GM23248 (cell line): ENCODE measurements at places on chromosomes 3 and 15.

GRCh38 chr3:131972550-131972949 is 62.3 kb downstream of the CPNE4 start:
- no peaks in the 10 kb centered on the region for H3K36me3 ChIP-seq
- H3K27me3 ChIP-seq = no peaks in the 10 kb centered on the region
- no peak overlapping the region for H3K4me3 ChIP-seq
- peak; percentile 4 for DNase-seq
- no peaks in the 10 kb centered on the region for H3K4me1 ChIP-seq

DNA sequence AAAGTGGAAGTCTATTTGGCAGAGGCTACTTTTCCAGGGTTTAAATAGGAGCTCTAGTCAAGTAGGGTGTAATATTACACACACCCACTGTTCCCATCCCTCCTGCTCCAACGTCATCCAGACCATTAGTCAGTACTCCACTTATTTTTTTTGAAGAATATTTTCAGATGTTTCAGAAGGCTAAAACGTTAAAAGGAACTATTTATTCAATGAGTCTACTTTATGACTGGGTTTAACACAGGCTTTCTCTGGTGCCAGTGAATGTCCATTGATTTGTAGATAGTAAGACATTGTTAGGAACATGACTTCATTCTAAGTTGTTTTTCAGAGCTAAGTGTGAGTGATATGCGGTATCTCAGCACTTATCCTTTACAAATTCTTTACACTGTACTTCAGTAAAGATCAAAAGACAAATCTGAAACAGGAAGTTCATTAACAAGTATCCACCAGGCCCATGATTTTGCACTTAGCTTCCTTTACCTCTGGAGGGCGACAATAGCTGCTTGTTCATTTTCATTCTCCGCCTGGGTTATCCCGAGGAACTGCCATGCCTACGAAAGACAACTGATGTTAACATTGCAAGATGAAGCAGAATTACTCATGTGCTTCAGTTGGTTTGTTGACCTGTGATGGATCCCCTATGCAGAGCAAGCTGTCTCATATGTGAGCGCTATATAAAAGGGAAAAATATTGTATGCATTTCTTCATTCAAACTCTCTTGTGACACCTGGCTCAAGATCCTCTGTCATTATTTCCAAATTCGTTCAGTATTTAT is 158.7 kb downstream of the USP13 start:
- peak; percentile 90 for DNase-seq
- peaks cover 17% of the 10 kb centered on the region; the same call in 1 of the 2 replicates for H3K4me1 ChIP-seq
- H3K27me3 ChIP-seq = no peaks in the 10 kb centered on the region

DNA sequence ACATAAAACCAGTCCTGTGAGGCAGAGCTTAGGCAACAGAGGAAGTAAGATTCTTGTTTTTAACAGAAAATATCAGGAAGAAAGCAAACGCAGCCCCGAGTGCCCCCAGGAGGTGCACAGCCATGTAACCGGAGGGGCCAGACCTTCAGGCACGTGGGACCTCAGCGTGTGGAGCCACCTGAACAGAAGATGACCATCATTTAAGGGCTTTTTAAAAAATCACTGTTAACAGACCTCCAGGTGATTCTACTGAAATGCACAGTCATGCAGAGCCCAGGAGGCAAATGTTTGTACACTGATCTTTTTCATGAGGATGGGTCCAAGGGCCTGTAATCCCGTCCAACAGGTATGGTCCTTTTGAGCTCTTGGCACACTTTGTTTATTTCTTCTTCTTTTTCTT is 38.8 kb downstream of the SPG21 start:
- DNase-seq = no peak
- no peaks in the 10 kb centered on the region for H3K27me3 ChIP-seq
- no peak overlapping the region for H3K4me3 ChIP-seq

- no peak overlapping the region for H3K27ac ChIP-seq
- DNase-seq = no peak
- no peaks in the 10 kb centered on the region for H3K27me3 ChIP-seq
Observed at GRCh38 chr15:65041787-65042186, 3.4 kb upstream of the SLC51B start.

GRCh38 chr15:49188933-49189332 is 18.9 kb downstream of the GALK2 start:
- no peak overlapping the region for H3K27ac ChIP-seq
- H3K27me3 ChIP-seq = no peaks in the 10 kb centered on the region
- H3K36me3 ChIP-seq = no peaks in the 10 kb centered on the region

GRCh38 chr3:98564282-98565005 is 29.0 kb downstream of the CPOX start:
- no peak overlapping the region for H3K4me3 ChIP-seq
- H3K27me3 ChIP-seq = no peaks in the 10 kb centered on the region

DNA sequence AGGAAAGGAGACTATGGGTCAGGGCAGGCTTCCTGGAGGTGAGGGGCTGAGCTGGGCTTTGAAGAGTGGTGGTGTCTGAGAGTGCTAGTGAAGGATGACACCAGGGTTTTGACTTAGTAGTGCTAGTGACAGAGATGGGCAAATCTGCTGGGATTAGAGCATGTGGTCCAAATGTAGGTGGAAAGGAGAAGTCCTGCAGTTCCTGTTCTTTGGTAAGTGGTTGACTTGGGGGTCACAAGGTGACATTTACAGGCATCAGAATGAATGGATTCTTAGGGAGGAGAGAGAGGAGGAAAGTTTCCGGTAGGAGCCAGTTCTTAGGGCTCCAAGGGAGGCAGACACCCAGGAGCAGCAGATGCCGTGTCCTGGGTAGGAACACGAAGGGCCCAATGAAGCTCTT is 796 bp upstream of the DOCK3 start:
- H3K4me3 ChIP-seq = no peak overlapping the region
- no peak overlapping the region for H3K27ac ChIP-seq
- peaks cover 41% of the 10 kb centered on the region for H3K27me3 ChIP-seq
- peaks cover 16% of the 10 kb centered on the region for H3K4me1 ChIP-seq
- no peak for DNase-seq

- no peak for DNase-seq
- no peaks in the 10 kb centered on the region for H3K27me3 ChIP-seq
- no peak overlapping the region for H3K27ac ChIP-seq
- no peaks in the 10 kb centered on the region for H3K36me3 ChIP-seq
- H3K4me3 ChIP-seq = no peak overlapping the region
- H3K4me1 ChIP-seq = peaks cover 29% of the 10 kb centered on the region
Observed at GRCh38 chr3:188707381-188708288, 464.1 kb upstream of the TPRG1 start.

GRCh38 chr3:68482565-68482964 is 449.8 kb downstream of the TAFA4 start:
- no peaks in the 10 kb centered on the region for H3K27me3 ChIP-seq
- H3K4me3 ChIP-seq = no peak overlapping the region
- no peaks in the 10 kb centered on the region for H3K4me1 ChIP-seq
- H3K36me3 ChIP-seq = no peaks in the 10 kb centered on the region
- no peak for DNase-seq

DNA sequence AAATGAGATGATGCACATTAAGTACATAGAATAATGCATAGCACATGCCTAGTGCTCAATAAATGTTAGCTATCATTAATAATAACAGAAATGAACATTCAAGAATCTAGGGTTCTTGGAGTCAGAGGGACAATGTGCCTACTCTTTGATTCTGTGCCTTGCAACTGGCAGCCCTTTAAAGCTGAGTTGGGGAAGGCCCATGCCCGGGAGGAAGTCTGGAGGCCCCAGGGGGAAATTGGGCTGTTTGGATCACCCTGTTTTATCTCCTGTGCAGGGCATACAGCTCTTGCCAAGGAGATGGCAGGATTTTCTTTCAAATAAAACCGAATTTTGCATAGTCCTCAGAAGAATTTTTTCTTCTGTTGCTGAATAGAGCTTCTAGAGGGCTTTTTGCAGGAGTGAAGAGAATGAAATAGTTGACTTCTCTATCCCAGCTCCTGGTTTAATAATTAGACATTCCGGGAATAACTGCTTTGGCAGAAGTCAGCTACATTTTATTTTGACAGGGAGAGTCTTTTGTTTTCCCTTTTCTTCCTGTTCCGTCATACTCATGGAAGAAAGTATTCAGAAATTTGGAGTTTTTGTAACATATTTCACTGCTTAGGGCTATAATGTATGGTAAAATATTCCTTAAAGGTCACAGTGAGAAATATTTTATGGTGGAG is 18.0 kb upstream of the KCNAB1 start:
- 0 out of 2 replicates have a peak, but pooled peaks cover 5% of the 10 kb centered on the region for H3K27me3 ChIP-seq
- DNase-seq = no peak
- no peak overlapping the region for H3K27ac ChIP-seq
- H3K4me1 ChIP-seq = no peaks in the 10 kb centered on the region

DNA sequence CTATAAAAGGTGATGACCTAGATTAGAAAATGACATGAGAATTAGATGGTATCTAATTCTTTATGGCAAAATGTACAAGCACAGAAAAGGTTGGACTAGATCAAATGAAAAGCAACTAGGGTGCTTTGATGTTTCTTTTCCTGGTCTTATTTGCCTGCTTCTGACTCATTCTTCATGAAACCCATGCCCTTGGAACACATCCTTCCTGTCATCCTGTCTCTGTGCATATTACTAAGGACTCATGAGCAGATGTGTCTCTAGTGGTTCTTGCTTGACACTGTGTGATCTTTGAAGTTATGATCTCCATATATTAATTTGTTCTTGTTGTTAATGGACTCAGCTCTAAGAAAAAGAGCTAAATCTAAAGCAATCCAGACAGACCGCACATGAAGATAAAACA is 314.0 kb downstream of the ERC2 start:
- no peaks in the 10 kb centered on the region for H3K36me3 ChIP-seq
- H3K4me1 ChIP-seq = peaks cover 14% of the 10 kb centered on the region
- H3K27me3 ChIP-seq = no peaks in the 10 kb centered on the region
- DNase-seq = peak; percentile 33
- no peak overlapping the region for H3K4me3 ChIP-seq
- H3K27ac ChIP-seq = no peak overlapping the region

DNA sequence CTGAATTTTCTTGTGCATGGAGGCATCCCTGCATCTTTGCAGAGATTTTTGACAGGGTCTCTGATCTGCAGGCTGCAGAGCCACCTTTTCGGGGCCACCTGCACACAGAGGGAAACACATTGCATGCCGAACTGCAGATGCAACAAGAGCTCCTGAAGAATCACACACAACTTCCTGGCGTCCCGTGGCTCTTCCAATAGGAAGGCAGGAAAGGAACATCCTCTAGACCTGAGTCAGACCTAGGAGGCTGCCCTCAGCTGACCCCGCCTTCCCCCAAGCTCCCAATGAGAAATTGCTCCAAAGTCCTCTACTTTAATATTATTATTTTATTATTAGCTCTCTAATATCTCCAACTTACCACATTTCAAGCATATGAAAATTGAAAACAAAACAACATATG is 213.2 kb upstream of the ARRDC4 start:
- H3K36me3 ChIP-seq = no peaks in the 10 kb centered on the region
- no peaks in the 10 kb centered on the region for H3K4me1 ChIP-seq
- no peaks in the 10 kb centered on the region; the same call in 1 of the 2 replicates for H3K27me3 ChIP-seq
- H3K27ac ChIP-seq = no peak overlapping the region
- peak; percentile 2 for DNase-seq

- no peak for DNase-seq
- no peak overlapping the region for H3K4me3 ChIP-seq
- no peak overlapping the region for H3K27ac ChIP-seq
- peaks cover 23% of the 10 kb centered on the region for H3K27me3 ChIP-seq
- H3K36me3 ChIP-seq = no peaks in the 10 kb centered on the region
Observed at GRCh38 chr3:129040039-129040336, 20.6 kb upstream of the GP9 start.

DNA sequence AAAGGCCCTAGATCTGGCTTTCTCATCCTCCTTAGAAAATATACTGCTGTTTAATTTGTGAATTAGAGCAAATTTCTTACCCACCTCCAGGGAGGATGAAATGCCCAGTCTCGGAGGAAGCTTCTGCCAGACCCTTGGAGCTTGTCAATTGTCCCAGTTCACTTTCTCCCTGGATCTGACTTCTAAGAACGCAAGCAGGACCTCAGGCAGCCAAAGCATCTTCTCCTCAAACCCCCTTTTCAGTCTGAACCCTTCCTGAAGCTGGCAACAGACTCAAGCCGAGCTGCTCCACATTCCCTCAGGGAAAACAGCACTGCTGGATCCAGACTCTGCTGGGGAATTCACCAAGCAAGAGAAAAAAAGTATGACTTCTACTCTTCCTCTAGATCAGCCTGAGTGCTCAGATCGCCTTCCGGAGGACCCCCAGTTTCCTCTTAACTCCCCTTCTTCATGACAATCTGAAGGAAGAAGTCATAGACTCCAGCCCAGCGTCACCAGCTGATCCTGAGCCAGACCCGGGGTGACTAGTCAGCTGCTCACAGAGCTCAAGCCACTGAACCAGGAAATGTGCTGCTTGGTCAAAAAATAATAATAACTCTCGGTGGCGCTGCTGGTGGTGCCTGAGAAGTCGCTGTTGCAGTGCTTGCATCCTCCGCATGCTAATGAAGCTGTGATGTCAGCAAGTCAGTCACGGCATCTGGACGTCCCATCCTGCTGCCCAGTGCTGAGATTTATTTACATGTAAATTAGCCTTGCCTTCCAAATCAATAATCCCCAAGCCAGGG is at the start of gene PRICKLE2:
Gene PRICKLE2 (minus strand): TSS at position 641 of the 785 bp plus-strand sequence. CDS start 26,539 bp downstream, outside the sequence.
- H3K27me3 ChIP-seq = no peaks in the 10 kb centered on the region
- H3K27ac ChIP-seq = peak within 1 kb of the TSS; percentile 95
- DNase-seq = peak; percentile 97
- no peaks in the 10 kb centered on the region for H3K36me3 ChIP-seq
- H3K4me3 ChIP-seq = peak within 1 kb of the TSS; percentile 75

- H3K27ac ChIP-seq = no peak overlapping the region
- H3K4me3 ChIP-seq = peak overlapping the region; percentile 72
- no peaks in the 10 kb centered on the region for H3K36me3 ChIP-seq
- peaks cover 6% of the 10 kb centered on the region for H3K4me1 ChIP-seq
Observed at GRCh38 chr3:187369089-187369447, 883 bp downstream of the RTP4 start.

- peaks cover 19% of the 10 kb centered on the region for H3K4me1 ChIP-seq
- no peaks in the 10 kb centered on the region for H3K27me3 ChIP-seq
- H3K36me3 ChIP-seq = no peaks in the 10 kb centered on the region
- peak; percentile 61 for DNase-seq
- H3K4me3 ChIP-seq = peak overlapping the region; percentile 53
Observed at GRCh38 chr3:153028381-153028780, 133.6 kb upstream of the RAP2B start.

DNA sequence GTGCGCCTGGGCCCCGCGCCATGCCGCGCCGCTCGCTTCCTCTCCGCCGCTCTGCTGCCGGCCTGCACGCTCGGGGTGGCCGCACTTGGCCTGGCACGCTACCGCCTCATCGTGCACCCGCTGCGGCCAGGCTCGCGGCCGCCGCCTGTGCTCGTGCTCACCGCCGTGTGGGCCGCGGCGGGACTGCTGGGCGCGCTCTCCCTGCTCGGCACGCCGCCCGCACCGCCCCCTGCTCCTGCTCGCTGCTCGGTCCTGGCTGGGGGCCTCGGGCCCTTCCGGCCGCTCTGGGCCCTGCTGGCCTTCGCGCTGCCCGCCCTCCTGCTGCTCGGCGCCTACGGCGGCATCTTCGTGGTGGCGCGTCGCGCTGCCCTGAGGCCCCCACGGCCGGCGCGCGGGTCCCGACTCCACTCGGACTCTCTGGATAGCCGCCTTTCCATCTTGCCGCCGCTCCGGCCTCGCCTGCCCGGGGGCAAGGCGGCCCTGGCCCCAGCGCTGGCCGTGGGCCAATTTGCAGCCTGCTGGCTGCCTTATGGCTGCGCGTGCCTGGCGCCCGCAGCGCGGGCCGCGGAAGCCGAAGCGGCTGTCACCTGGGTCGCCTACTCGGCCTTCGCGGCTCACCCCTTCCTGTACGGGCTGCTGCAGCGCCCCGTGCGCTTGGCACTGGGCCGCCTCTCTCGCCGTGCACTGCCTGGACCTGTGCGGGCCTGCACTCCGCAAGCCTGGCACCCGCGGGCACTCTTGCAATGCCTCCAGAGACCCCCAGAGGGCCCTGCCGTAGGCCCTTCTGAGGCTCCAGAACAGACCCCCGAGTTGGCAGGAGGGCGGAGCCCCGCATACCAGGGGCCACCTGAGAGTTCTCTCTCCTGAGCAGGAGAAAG is 951 bp downstream of the GPR62 start:
- no peaks in the 10 kb centered on the region for H3K27me3 ChIP-seq
- peak; percentile 83 for DNase-seq
- no peak overlapping the region for H3K27ac ChIP-seq
- H3K4me3 ChIP-seq = peak overlapping the region; percentile 41; the same call in 1 of the 2 replicates
- H3K4me1 ChIP-seq = no peaks in the 10 kb centered on the region
